ENCODE measurements at places on chromosomes 4 and X.

DNA sequence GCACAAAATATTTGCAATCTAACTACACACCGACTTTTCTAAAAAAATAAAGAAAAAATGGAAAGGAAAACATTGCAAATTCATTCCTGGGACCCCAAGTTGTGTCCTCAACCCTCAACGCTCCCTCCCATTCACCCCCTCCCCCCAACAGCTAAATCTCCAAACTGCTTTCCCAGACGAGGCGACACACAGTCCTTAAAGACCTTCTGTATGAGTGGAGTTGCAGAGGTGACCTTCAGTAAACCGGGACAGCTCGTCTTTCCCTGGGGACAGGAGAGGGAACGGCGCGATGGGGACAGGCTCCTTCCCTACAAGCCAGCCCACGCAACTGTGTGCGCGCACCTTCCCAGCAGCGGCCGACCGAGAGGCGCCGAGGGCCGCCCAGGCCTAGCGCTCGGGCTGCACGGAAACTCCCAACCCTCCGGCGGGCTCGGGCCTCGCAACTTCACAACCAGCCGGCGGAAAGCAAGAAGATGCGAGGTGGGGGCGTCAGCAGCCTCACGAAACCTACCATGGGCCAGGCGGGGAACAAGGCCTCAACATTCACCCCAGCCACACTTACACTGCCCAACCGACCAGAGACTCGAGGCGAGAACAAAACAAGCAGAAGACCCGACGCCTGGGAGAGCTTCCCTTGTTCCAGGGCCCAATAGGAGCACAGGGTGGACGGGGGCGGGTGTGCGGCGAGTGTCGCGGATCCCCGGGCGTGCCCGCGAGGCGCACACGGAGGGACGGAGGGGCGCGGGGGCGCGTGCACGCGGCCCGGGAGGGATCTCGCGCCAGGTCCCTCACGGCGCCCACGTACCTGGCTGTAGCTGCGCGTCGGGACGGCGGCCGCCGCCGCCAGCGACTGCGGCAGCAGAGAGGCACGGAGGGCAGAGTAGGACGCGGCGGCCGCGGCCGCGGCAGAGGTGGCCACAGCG, 763 bp downstream of the GRSF1 start:
- peak; percentile 78 for DNase-seq

DNA sequence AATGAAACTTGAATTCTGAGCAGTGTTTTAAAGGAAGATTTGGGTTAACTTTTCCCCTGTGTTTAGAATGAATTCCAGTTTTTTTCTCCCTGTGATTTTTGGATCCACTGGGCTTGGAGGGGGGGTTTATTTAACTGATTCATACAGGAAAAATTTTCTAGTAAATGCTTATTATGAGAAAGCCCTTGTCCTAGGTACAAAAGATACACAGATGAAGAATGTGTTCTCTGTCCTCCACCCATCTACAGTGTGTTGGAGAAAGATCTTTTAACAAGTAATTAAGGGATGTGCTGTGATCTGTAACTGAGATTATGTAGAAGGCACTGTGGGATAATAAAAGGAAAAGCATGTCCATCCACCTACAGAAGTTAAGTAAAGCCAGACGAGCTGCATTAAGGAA, 103.9 kb downstream of the STIM2 start:
- no peak for DNase-seq

GRCh38 chr4:7894098-7894676, 45.5 kb downstream of the AFAP1 start:
- no peak for DNase-seq

DNA sequence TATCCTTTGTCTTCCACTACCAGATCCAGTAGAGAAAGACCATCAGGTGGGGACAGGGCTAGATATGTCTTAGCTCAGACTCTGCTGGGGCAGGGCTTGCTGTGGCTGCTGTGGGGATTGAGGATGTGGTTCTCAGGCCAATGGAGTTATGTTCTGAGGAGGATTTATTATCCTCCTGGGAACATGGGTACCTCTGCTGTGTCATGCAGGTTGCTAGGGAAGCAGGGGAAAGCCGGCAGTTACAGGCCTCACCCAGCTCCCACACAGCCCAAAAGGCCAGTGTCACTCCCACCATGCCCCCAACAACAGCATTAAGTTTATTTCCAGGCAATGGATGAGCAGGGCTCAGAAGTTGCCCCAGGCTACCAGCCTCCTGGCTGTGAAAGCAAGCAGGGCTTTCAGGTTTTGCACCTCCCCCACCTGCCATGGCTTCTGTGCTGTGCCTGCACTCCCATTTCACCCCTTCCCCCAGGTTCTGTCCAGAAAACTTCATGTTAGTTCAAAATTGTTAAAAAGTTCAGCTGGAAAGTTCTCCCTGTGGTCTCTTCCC, 879.9 kb downstream of the ARAP2 start:
- no peak for DNase-seq

GRCh38 chrX:140712413-140713173, 3.0 kb downstream of the LINC00632 start:
- DNase-seq, result no peak

- DNase-seq, result no peak
These were observed 58.8 kb upstream of the FAAH2 start for GRCh38 chrX:57227691-57228090.

GRCh38 chr4:56320293-56320692, 67.0 kb downstream of the AASDH start:
- DNase-seq, result no peak

- DNase-seq, result no peak
These were observed 26.2 kb downstream of the MAGEA9 start for GRCh38 chrX:149807747-149808458.

- no peak for DNase-seq
These were observed 94.0 kb upstream of the TBL1X start for GRCh38 chrX:9370893-9371292.

DNA sequence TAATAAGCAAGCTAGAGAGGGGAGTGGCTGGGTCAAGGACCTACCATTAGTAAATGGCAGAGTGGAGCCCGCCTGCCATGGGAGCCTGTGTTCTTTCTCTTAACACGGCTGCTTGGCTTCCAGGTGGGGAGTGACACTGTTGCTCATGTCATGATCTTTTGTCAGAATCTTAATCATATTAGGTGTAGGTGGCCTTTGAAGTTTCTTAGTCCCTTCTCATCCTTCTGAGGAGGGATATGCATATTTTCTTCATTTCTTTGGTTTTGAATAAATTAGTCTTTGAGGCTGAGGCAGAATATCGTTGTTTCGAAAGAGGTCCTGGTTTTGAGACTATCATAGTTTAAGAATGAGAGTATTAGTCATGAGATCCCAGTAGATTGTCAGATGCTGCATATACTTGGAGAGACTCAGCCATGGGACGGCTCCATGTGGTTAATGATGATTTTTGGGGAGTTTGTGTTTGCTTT, 28.9 kb downstream of the SNX25 start:
- DNase-seq, result no peak

DNA sequence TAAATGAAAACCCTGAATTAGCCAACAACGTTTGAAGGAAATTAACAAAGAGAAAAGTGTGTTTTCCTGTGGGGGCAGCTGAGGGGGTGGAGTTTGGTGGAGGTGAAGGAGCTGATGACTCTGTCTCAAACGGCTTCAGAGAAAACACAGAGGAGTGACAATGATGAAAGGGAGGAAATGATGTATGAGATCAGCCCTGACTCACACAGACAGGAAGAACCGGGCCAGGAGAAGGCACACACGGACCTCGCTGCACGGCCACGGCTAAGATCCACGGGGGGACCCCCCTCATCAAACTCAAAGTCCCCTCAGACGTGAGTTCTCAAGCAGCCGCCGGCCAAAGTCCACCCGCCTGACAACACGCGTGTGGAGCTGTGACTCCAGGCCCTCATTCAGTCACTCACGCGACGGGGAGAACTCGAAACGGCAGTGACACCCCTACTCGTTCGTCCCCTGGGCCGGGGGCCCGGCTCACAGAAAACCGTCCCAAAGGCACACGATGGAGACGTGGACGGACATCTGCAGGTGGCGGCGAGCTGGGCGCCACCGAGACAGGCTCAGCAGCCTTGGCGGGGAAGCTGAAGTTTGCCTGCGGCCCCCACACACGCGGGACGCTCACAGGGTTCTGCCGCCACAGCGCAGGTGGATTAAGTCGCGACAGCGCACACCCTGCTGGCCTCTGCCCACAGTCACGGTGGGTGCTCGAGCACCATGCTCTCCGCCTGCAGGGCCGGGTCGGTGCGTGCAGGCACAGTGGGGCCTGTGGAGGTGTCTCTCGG, 28.8 kb downstream of the PPP2R3B start:
- DNase-seq, result no peak

DNA sequence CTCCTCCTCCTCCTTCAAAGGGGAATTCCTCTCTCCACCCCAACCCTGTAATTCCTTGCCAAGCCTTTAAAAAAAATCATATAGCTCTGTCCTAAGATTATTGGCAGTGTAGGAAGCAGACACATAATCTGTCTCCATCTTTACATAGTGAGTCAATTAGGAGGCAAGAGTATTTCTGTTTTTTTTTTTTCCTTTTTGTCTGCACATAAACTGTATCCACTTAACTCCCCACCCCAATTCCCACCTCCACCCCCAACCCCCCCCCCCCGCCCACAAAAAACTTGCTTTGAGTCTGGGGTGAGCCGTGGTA, 182.5 kb downstream of the RASL11B start:
- no peak for DNase-seq

DNA sequence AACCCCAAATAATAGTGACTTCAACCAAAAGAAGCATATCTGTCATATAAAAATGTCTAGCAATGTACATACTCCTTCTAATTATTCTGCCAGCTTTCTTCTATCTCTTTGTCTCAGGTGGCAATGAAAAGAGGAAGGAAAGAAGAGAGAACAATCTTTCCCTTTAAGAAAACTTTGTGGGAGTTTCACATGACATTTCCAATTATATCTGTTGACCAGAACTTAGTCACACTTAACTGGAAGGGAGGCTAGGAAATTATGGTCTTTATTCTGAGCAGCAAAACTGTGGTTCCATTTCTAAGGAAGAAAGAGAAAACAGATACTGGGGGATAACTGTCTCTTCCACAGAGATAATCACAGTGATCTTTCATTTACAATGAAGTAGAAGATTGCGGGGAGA, 12.9 kb upstream of the MAOA start:
- DNase-seq, result no peak
